ENCODE measurements at places on chromosomes 12 and 14.
A peak's percentile ranks its signal among the peaks of the same experiment; 100 is the strongest.

- DNase-seq: no peak
These were observed 9.4 kb downstream of the DEGS2 start for GRCh38 chr14:100149851-100150611.

DNA sequence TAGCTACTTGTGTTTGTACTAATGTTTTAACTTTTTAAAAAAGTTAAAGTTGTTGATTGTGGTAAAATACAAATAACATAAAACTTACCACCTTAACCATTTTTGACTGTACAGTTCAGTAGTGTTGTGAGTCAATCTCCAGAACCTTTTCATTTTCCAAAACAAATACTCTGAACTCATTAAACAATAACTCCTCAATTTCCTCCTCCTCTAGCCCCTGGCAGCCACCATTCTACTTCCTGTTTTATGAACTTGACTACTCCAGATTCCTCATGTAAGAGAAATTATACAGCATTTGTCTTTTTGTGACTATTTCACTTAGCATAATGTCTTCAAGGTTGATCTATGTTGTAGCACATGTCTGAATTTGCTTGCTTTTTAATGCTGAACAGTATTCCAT, 299.1 kb upstream of the AMIGO2 start:
- no peak for DNase-seq

- DNase-seq: no peak
These were observed 42.2 kb downstream of the PLEKHA5 start for GRCh38 chr12:19171731-19172130.

DNA sequence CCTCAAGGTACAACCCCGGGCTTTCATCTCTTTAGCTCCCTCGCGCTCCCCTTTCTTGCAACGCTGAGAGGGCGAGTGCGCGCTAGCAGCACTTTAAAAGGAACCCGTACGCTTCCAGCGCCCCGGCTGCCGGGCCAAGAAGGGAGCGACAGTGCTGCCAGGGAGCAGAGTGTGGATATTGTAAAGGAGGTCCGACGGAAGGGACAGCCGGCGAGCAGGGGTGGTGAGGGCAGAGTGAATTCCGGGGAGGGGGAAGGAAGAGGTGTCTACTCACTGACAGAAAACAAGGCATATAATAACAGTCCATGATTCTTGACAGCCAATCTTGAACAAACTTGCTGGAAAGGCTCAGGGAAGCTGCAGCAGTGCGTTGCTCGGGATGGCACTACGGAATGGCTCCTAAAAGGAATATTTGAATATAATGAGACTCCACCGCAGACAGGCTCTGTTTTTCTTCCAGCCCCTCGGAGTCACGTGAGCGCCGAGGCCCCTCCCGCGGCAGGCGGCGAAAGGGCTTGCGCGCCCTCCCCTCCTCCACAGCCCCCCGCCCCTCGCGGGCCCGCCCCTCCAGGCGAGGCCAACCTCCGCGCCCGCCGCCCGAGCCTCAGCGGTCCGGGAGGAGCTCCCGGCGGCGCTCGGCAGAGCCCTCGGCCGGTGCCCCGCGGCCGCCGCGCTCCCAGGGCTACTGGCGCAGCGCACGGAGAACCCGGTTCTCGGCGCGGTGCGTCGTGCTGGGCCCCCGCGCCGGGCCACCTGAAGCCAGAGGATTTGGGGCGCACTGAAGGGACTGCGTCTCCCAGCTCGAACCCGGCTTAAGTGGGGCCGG, 3.4 kb downstream of the BMP4 start:
- DNase-seq: peak; percentile 18

DNA sequence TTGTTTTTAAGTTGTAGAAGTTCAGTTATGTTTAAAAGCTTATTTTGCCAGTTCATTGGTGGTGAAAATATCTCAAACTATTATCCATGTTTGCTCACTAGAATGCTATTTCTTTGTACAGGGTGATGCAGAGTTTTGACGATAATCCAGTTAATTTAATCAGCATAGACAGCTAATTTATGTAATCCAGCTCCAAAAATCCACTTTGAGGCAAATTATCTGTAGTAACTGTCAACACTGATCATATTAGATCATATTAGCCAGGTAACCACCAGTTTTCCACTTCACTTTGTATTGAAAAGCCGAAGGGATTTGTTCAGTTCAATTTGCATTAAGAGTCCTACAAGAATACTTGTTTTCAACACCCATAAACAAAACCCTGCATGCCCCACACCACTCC, 378.6 kb downstream of the PDZRN4 start:
- DNase-seq: no peak

- DNase-seq: no peak
These were observed 83.8 kb downstream of the SLC25A21 start for GRCh38 chr14:37088356-37089215.

GRCh38 chr12:131917139-131917710, 11.9 kb upstream of the PUS1 start:
- DNase-seq: no peak

DNA sequence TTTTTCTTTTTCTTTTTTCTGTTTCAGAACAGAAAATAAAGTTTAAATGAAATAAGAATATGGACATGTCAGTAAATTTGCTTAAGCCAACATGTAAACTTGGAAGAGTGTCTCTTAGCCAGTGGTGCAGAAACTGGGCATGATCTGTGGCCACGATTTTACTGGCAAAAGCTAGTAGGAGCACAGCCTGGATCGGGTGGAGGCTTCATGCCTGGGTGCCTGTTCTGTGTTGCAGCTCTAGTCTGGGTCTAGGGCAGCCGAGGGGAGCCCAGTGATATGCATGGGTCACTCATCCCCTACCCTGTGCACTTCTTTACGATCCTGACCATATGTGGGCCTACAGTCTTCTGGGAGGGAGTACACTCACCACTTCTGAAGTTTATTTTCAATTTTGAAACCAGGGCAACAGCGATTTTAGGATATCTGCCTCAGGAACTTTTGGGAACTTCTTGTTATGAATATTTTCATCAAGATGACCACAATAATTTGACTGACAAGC, 45.6 kb upstream of the SMCO2 start:
- no peak for DNase-seq
